ENCODE measurements at places on chromosomes 3 and 15.

- no peak for DNase-seq
These were observed 1253.4 kb downstream of the ROBO2 start for GRCh38 chr3:78293284-78293683.

DNA sequence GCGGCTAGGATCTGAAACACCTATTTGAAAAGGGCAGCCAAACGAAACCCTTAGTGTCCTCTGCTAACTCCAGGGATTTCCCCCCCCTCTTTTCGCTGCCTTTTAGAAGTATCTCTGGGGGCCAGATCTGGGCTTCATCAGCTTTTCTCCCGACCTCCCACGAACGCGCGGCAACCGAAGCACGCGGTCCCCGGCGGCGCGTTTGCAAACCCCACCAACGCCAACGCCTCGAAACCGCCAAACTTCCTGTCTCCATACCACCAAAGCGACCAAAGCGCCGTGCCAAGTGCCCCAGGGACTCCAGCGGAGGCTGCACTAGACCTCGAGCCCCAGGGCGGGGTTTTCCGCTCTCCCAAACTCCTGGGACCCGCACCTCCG is 155.8 kb upstream of the FRMD4B start:
- DNase-seq: no peak

GRCh38 chr3:167120828-167121227 is 259.3 kb downstream of the ZBBX start:
- DNase-seq: no peak

GRCh38 chr15:85168642-85169173 is 187.1 kb downstream of the PDE8A start:
- DNase-seq: peak; percentile 16

GRCh38 chr15:80674245-80674614 is 20.9 kb upstream of the ABHD17C start:
- DNase-seq: peak; percentile 32

DNA sequence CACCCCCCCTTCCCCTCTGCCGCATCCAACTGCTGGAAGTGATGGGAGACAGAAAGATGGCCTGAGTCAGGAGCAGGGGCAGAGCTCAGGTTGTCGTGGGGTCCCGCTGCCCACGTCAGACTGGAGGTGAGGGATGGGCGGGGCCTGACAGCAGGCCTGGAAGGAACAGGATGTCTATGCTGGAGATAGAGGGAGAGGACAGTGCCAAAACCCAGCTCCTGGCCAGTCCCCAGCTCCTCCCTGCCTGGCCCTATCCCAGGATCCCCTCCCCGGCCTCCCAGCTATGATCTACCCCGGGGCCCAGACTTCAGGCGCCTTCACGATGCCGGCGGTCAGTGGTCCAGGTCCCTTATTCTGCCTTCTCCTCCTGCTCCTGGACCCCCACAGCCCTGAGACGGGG is at the start of gene LMAN1L:
LMAN1L (plus strand) TSS at position 303 of the 400 bp plus-strand sequence; CDS start at position 323, 20 bp downstream.
- no peak for DNase-seq

DNA sequence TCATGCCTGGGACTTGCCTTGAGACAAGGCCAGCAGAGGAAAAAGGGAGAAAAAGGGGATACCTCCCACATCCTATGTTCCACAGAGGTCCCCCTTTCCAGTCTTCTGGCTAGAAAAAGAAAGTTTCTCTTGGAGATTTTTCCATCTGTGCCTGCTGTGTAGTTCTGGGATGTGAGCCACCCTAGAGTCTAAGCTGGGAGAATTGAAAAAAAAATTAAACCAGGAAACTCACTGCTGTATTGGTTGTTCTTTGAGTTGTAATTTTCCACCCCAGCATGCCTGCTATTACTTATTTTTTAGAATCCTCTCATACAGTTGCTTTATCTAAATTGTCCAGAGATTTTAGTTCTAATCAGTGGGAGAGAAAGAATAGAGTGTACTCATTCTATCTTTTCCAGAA is 68.4 kb downstream of the SV2B start:
- DNase-seq: no peak

GRCh38 chr15:44882499-44882968 is 74.0 kb upstream of the TERB2 start:
- no peak for DNase-seq

- DNase-seq: no peak
These were observed 32.9 kb downstream of the CMSS1 start for GRCh38 chr3:99850608-99851007.

GRCh38 chr3:146640955-146641867 is 36.1 kb upstream of the PLSCR5 start:
- DNase-seq: peak; percentile 31

DNA sequence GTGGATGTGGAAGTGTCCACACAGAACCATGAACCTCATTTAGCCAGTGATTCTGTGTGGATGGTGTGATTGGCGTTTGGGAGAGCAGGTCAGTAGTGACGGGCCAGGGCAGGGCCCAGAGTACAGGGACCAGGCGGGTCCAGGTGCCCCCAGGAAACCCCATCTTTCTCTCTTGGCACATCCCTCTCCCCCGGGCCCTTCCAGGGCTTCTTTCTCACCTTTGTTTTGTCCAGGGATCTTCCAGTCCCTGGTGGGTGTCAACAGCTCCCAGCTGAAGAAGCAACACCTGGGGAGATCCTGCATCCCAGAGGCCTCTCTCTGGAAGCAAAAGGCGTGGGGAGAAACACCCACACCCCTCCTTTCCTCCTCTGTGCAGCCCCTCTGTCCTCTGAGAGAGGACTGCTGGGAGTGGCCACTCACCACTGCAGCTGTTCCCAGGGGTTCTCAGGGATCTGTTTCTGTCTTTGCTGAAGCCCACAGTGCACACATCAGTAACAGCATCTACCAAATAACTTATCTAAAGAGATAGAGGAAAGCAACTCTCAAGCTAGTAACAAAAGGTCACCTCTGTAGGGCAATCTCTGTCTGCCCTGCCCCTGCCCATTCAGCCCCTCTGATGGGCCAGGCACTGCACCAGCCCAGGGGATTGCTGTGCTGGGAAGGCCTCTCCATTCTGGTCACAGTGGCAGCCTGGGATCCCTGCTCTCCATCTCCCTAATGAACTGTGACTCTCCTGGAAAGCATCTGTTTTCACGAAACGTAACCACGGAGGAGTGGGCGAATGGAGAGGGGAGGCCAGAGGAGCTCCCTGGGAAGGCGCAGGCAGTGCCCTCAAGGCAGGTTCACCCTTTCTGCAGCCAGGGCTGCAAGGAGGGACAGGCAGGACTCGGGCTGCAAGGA is 98.3 kb upstream of the ALDH1A3 start:
- no peak for DNase-seq

GRCh38 chr3:140974900-140975299 is 33.3 kb downstream of the SLC25A36 start:
- no peak for DNase-seq

GRCh38 chr3:173734895-173735294 is 337.4 kb downstream of the NLGN1 start:
- no peak for DNase-seq

GRCh38 chr15:57517030-57517671 is 74.6 kb upstream of the MYZAP start:
- DNase-seq: no peak

DNA sequence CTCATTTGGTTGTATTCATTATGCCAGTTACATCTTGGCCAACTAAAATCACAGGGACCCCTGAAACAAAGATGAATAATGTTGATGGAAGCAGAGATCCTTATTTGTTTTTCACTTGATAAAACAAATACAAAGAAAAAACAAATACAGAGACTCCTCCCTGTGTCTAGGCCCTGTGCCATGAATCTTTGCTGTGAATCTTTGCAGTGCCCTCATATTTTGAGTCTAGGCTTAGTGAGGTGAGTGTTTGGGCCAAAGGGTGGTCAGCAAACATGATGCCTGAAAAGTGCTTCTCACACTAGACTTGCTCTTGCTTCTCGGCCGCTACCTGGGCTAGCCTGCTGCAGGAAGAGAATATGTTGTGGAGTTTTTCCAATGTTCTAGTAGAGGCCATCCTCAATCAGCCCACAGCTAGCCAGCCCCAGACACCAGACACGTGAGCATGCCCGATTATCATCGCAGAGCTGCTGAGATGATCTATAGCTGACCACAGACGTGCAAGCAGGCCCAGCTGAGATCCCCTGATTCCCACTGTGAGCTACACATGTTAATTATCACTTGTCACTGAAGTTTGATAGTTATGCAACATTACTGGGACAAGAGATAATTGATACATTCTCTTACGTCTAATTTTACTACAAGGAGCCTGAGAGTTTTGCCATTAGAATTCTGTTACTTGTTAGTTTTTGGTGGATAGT is 191.4 kb downstream of the THRB start:
- no peak for DNase-seq

GRCh38 chr15:79900087-79900486 is 3.3 kb upstream of the MTHFS start:
- DNase-seq: no peak

DNA sequence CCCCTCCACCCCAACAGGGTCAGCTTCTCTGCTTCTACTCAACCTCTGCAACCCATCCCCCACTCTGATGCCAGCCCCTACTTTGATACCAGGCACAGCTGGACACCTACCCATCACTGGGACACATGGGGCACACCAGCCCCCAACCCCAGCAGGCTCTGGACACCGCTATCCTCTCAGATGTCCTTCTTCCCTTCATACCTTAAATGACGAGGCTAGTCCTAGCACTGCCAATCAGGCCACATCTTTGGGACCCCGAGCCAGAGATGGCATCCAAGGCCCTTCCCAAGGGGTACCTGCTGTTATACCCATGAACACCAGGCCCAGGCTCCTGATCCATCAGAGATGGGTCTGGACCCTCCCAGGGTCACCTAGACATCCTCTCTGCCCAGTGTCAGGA is 10.6 kb downstream of the POC1A start:
- no peak for DNase-seq

DNA sequence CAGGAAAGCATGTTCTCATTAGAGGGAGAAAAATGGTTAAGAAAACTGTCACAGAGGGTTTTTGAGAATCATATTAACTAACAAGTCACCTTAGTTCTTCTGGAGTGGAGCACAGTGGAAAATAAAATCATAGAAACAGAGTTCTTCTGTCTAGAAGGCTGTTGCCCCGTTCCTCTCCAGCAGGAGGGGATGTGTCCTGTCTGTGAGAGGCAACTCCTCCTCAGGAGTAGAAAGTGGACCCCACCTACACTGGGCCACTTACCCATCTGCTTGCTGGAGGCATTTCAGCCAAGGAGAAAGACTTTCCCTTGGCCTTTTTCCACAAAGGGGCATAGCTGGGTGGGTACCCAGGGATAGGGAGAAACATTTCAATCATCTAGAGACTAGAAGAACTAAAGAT is 106.6 kb downstream of the SSR3 start:
- DNase-seq: peak; percentile 59

DNA sequence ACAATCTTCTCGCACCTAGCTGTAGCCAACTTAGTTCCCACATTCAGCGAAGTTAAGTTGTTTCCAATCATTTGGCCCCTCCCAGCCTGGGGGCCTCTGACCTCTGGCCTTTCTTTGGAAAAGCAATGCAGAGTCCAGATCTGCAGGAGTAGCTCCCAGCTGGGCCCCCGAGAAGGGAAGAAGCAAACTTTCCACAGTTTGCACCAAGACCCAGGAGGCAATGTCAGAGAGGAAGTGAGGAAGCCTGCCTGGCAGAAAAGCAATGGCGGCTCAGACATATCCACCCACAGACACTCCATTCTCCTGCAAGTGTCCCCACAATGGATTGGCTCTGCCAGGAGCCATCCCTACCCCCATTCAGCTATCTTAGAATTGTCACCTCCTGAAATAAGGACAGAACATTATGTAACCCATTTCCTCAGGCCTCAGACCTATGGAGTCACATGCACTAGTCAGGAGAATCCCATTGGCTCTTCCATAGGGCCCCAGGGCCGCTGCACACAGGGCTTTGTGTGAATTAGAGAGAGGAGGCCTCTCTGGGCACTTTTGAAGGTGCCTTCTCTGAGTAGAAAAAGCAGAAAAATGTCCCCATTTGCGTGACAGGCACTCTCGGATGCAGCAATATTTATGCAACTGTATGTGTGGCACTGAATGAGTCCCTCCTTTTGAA is 3.0 kb upstream of the BUB1B start:
- DNase-seq: no peak

DNA sequence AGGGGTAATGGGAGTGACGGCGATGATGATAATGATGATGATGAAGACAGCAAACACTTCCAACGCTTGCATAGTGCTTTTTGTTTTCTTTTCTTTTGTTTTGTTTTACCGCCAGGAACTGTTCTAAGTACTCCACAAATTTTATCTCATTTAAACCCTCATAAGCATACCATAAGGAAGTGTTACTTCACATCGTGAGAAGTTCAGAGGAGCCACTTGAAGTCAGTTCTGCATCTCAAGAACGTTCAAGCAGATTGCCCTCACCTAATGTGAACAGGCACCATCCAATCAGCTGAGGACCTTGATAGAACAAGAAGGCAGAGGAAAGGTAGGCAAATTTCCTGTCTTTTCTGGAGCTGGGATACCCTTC is 104.1 kb downstream of the LSM3 start:
- no peak for DNase-seq

- DNase-seq: peak; percentile 38
These were observed 183.9 kb downstream of the SHQ1 start for GRCh38 chr3:72664184-72664975.

GRCh38 chr15:68586274-68586961 is 7.6 kb downstream of the CORO2B start:
- DNase-seq: peak; percentile 63

- DNase-seq: no peak
These were observed 19.3 kb downstream of the ALCAM start for GRCh38 chr3:105385819-105386508.

DNA sequence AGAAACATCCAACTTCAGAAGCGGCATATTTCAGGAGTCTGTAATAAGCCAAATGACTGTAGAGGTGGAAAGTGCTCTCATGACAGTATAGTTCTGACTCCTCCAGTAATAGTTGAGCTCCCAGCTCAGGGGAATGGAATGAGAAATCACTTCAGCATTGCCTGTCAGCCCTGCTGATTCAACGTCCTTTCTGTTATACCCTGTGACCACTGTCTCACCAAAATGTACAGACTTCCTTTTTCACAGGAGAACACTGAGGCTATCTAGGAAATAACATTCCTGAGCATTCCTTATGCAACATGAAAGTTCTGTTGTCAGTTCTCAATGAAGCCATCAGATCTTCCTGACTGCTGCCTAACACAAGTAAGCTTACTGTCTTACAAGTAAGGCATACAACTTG is 284.5 kb upstream of the MME start:
- peak; percentile 69 for DNase-seq

DNA sequence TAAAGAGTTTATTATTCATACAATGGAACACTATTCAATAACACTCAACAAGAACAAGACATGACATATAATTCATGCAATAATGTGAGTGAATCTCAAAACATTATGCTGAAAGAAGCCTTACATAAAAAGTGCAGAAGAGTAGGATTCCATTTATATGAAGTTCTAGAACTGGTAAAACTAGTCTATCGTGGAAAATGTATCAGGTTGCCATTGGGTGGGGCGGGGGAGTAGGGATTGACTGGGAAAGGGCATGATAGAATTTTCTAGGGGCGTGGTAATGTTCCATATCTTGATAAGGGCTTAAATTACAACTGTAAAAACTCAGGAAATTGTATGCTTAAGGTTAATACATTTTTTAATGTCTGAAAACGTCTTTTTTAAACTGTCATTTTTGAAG is 247.9 kb downstream of the SATB1 start:
- DNase-seq: no peak

GRCh38 chr3:122003112-122003511 is 18.9 kb downstream of the ILDR1 start:
- no peak for DNase-seq

- DNase-seq: no peak
These were observed 10.3 kb downstream of the CAV3 start for GRCh38 chr3:8743911-8744310.
